ENCODE measurements at places on chromosomes 5 and 9.

GRCh38 chr5:53936481-53937352 lies 373.7 kb downstream of the ARL15 start:
- DNase-seq = no peak

DNA sequence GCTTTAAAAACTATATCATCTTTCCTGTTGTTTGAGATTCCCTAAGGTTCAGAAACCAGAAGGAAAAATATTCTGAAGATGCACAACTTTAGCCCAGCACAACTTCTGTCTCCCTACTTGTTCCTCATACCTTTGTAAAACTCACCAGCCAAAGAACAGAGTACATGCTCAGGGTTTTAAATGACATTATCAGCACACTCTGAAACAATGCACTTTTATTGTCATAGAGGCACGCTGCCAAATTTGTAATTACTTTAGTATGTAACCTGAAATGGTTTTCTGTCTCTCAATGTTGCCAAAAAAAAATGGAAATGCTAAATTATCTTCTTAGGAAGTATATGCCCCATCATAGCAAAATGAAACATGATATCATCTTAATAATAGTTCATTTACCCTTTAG lies 383.6 kb upstream of the CDH6 start:
- no peak for DNase-seq

GRCh38 chr5:110099572-110099971 lies 409.8 kb downstream of the MAN2A1 start:
- no peak for DNase-seq

DNA sequence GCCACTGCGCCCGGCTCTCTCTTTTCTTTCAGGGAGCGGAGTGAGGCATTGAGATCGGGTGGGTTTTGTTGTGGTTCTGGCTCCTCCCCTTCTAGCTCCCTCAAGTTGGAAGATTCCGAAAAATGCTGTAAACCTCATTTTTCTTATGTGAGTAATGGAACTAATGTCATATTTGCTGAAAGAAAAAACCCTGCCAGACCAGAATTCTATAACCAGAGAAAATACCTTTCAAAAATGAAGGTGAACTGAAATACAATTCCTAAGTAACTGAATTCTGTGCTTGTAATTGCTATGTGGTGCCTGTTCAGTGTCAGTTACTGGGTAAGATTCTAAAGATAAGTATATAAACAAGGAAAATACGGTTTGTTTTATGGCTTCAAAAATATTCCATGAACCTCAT lies 30.9 kb upstream of the CDK20 start:
- no peak for DNase-seq

GRCh38 chr9:109448223-109448622 lies 49.9 kb downstream of the PTPN3 start:
- no peak for DNase-seq

- no peak for DNase-seq
Measured at GRCh38 chr5:1881731-1882336, 891 bp downstream of the IRX4 start.

DNA sequence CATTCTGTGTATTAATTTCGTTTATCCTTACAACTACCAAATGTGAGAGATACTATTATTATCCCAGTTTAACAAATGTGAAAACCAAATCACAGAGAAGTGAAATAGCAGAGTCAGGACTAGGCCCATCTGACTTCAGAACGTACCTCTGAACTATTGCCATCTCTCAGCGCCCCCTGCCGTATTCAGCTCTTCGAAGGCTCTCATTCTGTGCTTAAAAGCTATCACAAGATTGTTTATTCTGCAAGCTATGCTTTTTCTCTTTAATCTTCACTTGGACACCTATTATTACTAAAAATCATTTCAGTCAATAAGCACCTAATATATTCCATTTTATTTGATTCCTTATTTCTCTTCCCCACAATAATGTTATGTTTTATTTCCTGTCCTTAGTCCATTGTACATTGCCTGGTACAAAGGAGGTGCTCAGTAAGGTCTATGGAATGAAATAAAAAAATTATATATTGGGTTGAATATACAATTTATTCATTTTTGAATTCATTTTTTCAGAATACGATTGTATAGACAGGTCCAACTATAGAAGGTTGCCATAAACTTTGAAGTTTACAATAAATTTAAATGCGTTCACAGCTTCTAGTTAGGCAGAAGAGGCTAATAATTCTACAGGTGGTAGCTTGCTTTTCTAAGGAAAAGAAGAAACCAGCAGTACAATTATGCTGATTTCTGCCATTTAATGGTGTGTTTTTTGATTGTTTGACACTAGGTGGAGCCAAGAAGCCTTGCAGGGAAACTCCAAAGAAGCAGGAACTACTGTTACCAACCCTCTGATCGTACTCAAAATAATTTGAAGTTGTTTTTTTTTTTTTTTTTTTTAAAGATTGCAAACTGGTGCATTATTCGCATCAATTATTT lies 202.2 kb upstream of the DMRTA1 start:
- DNase-seq = peak; percentile 74

- peak; percentile 69 for DNase-seq
Measured at GRCh38 chr5:175471628-175472027, 6.7 kb upstream of the SFXN1 start.

DNA sequence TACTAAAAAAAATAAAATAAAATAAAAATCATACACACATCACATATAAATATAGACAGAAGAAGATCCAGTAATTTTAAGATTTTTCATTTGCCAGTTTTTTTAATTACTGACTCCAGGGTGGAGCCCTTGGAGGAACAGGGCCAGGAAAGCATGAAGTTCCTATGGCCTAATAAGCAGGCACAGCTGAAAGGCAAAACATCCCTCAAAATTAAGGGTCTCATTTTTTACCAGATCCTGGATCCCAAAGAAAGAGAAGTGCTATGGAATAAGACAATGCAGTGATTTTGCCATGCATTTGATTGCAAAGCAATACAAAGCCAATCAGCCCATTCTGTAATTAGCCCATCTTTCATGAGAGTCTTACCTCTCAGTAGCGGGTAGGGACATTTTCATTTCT lies 11.3 kb upstream of the DTWD2 start:
- DNase-seq = no peak

- DNase-seq = peak; percentile 68
Measured at GRCh38 chr9:136282272-136282861, 21.5 kb downstream of the CCDC187 start.

DNA sequence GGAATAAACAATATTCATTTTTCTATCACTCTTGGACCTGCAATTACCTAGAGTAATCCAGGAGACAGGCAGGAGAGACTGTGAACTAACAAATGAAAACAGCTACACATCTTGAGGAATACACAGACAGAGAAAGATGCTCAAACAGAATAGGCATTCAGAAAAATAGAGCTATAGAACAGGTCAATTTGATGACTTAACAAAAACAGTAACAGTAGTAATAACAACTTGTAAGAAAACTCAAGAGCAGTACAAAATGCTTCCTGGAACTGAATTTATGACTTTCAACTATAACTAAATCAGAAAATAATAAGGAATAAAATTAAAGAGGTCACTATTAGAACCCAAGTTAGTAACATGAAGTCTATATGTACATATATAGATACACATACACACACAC lies 579.3 kb downstream of the TLR4 start:
- no peak for DNase-seq

- no peak for DNase-seq
Measured at GRCh38 chr9:111148052-111149017, 110.1 kb upstream of the LPAR1 start.

- DNase-seq = peak; percentile 77
Measured at GRCh38 chr9:101311758-101312420, 72.9 kb downstream of the BAAT start.

GRCh38 chr9:32787816-32788215 lies 4.5 kb downstream of the TMEM215 start:
- no peak for DNase-seq

DNA sequence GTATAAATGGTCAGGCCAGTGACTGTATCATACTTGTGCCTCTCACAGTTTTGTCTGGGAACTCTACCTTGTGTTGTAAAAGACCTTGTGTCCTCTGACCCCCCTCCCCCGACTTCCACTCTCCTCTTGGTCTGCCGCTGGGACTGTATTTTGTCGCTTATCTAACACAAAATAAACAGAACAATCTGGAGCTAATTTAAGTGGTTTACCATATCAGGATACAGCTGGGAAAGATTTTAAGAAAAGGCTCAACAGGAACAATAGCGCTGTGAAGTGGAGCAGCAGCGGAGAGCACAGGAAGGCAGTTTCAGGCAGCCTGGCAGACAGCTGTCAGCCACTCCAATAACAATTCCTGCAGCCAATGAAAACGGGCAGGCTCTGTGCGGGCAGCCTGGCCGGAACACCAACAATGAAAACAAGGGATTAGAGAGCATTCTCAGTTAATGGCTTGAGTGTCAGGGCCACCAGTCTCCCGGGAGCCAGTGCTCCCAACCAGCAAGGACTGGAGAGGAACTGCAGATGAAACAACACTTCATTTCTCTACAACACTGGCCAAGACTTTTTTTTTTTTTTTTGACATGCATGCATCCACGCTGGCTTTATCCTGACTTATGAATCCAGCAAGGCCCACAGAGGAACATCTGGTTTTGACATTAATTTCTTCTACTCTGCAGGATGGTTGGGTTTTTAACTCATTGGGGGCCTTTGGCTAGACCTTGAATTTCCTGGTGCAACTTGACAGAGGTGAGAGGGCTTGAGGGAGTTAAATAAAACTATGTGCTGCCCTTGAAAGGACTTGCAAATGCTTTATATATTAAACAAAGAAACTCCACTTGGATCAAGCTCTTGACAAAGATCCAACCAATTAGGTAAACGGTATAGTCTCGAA lies 76.7 kb downstream of the ARSB start:
- DNase-seq = no peak

DNA sequence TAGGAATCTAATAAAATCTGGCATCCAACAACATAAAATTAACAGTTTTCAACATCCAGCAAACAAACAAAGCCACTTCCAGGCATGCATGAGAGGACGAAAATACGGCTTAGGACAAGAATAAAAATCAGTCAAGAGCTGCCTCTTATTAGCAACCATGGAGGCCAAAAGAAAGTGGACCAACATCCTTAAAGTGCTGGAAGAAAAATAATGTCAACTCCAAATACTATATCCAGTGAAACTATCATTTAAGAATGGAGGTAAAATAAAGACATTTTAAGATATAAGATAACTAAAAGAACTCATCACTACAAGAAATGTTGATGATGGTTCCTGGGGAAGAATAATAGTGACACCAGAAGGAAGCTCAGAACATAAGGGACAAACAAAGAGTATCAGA lies 224.0 kb upstream of the IRX4 start:
- DNase-seq = no peak

- DNase-seq = no peak
Measured at GRCh38 chr9:123049589-123050222, 16.2 kb downstream of the GPR21 start.

- DNase-seq = no peak
Measured at GRCh38 chr5:39083968-39084367, 9.8 kb upstream of the RICTOR start.

GRCh38 chr5:59058969-59059687 lies 476.3 kb downstream of the RAB3C start:
- DNase-seq = no peak

- no peak for DNase-seq
Measured at GRCh38 chr5:151580858-151581257, 10.3 kb downstream of the FAT2 start.

- DNase-seq = peak; percentile 87
Measured at GRCh38 chr9:135887585-135888050, 19.7 kb downstream of the CAMSAP1 start.

- no peak for DNase-seq
Measured at GRCh38 chr5:61322738-61323725, 9.0 kb upstream of the ZSWIM6 start.

DNA sequence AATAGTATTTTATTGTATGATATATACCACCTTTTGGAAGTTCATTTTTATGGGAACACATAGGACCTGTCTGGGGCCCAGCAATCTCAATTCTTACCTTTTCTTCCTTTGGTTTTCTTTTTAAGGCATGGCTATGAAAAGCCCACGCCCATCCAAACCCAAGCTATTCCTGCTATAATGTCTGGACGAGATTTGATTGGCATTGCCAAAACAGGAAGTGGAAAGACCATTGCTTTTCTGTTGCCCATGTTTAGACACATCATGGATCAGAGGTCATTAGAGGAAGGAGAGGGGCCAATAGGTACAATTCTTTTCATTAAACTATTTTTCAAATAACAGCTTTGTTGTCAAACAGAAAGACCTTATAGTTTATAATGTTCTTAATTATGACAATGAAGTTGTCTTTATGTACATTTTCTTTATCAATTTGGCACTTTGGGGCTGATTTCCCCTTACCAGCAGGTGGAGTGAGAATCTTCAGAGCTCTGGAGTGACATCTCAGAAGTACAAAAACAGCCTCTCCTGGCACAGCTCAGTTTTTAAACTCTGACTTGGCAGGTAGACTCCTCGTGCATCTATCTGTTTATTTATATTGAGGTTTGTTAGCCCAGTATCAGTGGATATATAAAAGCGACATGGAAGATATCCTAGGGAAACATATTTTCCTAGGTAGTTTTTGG lies 25.8 kb downstream of the DDX46 start:
- DNase-seq = peak; percentile 65

GRCh38 chr9:108099854-108100253 lies 610.3 kb upstream of the KLF4 start:
- DNase-seq = no peak

DNA sequence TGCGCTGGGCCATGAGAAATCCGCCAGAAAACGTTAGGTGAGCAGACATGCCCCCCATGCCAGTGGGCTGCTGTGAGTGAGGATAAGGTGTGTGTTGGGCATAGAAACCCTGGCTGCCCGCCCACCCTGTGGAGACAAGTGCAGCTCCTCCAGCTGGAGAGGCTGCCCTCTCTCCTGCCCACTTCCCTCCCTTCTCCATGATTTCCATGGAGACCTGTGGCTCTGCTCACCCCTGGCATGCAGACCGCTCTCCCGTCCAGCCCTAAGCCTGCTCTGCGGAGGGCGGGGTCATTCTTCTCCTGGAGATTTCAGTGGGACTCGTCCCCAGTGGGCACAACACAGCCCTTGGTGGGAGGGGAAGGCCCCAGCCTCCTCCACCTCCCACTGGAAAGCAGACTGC lies 133.0 kb upstream of the FAM120A start:
- no peak for DNase-seq

GRCh38 chr5:146588331-146589027 lies 72.5 kb upstream of the GPR151 start:
- no peak for DNase-seq

DNA sequence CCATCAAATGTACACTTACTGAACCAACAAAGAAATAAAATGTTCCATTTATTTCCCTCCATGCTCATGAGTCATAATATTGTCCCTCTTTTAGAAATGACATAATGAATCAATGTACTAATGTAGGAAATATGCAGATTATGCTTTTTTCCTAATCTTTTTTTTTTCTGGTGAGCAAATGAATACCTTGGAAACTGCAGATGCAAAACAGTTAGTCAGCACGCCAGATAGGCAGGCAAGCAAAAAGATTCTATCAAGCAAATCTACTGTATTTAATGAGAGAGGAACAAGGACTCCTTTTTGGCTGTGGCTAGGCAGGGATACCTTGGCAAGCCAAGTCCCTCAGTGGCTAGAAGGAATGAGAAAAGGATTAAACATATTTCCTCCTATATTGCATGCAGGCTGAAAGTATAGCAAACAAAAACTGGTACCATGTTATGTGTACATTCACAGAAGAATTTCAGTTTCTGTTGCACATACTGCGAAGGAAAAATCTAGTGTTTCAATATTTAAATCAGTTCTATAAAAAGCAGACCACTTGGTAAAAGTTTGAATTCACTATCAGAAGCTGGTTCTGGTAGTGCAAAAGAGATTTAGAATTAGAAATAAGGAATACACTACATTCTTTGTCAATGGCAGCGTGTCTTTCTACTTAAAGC lies 605.4 kb downstream of the TLE1 start:
- DNase-seq = no peak
